Ecto neural progenitor cell (in vitro differentiated cells): ENCODE measurements at places on chromosomes 7 and 10.

GRCh38 chr7:4139656-4140625 is 542.2 kb upstream of the FOXK1 start:
- no peak for DNase-seq

DNA sequence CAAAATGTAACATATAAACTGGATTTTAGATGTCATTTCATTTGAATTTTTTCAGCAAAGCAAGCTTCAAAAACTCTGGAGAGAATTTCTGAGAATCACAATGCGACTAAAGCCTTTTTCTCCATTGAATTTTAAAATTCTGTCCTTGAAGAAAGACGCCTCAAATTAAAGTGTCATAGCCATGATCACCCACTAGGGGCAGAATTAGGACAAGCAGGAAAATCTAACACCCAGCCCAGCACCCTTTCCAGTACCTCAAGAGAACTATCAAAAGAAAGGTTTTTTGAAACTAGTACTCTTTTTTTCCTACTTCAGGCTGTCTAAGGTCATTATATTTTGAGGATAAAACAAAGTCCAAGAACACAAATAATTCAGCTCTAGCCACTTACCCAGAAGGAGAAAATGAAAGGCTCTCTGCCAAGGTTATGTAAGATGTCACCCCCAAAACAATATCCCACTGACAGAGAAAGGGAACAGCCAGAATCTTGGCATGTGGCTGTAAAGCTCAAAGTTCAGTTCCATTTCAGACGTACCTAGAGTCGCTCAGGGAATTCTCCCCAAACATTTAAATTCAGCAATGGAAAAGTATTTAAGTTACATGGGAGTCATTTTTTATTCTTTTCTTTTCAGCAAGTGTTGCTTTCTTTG is 299.4 kb downstream of the SNX13 start:
- no peak for DNase-seq

DNA sequence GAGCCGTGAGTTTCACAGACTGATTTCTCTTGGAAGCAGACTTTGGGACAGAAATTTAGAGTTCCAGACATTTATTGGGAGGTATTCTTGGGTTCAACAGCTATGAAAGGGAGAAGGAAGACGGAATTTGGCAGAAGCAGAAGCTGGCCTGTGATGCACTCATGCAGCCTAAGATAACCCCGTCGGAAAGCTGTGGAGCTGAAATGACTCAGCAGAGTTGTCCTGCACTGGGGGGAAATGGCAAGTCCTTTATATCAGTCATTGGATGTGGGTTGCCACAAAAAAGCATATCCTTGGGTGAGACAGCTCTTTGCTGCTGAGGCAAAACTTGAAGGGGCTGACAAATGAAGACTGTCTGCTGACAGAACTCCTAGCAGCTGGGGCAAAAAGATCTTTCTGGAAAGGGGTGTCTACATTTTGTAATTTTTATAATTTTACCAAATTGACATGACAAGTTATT is 11.5 kb upstream of the MICU1 start:
- no peak for DNase-seq

DNA sequence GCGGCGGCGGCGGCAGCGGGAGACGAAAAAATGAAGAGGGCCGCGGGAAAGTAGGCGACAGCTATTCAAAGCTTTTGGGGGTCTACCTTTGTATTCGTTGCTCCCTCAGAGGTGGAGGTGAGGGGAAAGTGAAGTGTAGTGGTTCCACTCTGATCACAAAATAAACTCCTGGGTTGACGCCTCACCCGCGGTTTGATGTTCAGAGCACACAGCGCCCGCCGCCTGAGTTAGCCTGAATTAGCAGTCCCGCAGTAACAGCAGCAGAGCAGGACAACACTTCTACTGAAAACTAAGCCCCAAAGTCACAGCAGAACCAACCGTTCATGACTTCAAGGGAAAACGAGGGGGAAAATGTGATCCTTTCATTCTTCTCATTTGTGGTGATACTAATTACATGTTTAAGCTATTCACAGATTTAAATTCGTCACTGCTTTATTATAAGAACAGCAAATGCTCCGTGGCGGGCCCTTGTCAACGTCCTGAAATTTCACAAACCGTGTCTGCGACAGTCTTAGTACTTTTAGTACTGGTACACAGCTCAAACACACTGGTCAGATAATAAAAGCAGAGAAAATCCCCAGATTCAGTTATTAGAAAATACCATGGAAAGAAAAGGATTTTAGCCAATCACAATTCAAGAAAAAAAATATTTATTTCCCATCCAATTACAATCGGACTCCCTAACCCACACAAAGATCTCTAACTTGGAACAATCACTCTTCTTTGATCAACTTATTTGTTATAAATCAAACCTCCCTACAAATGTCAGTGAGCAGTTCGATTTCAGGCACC is 563 bp upstream of the JMJD1C start:
- no peak for DNase-seq

- DNase-seq, result no peak
Observed at GRCh38 chr7:108285003-108285368, 154.8 kb upstream of the LAMB4 start.

DNA sequence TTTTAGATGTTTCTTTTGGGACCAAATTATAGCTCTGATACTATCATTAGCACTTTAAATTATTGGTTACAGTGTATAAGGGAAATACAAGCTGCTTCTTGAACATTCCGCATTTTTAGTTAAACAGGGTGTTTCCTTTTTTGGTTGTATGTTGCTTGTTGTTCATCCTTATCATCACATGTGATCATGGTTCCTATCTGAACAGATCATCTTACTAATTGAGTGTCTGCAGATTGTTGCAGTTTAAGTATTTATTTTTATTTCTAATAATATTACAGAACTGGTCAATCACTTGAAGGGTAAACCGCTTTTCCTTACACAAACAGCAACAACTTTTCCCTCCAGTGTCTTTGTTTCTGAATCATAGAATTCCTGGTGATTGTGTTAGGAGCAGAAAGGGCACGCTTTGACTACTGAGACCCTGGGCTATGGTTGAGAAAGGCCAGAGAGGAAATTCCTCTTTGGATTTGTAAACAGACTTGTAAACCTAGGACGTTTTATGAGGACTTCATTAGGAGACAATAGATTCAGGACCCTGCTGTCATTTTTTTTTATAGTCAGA is 37.2 kb downstream of the CHN2 start:
- DNase-seq, result no peak

DNA sequence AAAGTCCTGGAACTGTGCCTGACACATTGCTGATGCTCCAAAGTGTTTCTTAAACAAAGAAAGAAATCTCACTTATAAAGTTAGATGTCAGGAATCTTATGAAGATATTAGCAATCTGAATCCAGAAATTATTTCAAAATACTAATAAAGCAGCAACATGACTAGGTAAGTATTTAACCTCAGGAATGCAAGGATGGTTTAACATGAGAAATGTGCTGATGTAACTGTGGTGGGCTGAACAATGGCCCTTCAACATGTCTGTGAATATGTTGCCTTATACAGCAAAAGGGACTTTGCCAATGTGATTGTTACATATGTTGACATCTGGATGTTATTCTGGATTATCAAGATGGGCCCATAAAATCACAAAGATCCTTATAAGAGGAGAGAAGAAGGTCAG is 87.1 kb downstream of the TEX36 start:
- DNase-seq, result no peak

DNA sequence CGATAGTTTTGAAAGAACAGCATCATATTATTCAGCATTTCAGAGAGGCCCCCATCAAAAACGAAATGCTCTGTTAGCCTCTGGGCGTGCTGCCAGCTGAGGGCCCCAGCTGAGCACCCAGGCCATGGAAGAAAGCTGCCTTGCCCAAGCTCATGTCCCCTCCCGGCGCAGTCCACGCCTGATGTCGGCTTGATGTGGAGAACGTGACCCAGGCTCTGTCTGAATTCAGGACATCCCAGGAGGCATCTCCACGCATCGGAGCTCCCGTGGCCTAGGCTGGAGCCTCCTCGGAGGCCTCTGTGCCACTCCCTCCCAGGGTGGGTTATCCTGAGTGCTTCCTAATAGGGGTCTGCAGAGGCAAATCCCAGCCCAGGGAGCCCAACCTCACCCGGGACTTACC is 218.3 kb upstream of the AKR1E2 start:
- DNase-seq, result no peak

GRCh38 chr10:35004651-35005050 is 85.5 kb downstream of the CUL2 start:
- no peak for DNase-seq
